ENCODE measurements at places on chromosomes 11 and 22.

GRCh38 chr11:125281831-125282595 lies 117.5 kb downstream of the PKNOX2 start:
- DNase-seq = no peak

GRCh38 chr11:56906683-56907148 lies 82.0 kb upstream of the OR5AK2 start:
- DNase-seq = no peak

DNA sequence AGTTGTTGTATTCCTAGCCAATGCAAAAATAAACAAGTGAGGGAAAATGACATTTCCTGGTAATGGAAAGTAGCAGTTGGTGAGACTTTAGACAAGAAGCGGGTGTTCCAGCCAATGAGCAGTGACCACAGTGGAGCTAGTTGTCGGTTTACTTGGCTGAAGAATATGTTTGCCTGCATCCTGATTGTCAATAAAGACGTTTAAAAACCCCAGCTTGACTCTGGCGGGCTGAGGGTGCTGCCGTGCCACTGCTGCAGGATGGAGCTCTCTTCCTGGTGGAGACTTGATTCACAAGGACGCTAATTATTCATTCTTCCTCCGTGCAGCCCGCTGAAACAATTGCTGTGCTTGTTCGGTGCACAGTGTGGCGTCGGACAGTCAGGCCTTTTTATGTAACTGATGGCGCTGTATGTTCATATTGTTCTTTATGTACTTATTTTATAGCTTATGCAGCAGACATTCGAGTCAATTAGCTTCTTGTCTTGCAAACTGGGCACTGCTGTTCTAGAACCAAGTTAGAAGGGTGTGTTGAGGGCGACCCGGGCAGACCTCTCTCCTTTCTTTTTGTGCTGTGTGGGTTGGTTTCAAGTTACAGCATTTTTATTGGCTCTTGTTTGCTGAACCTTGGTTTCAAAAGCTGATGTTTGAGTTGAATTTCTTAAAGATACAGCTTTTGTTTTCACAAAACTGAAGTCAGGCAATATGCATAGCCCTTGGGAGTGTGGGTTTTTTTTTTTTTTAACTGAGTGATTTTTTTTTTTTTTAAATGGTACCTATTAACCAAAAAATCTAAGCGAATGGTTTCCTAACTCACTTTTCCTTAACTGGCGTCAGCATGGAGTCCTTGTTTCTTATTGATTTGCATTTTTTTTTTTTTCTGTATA lies 153.9 kb downstream of the TEAD1 start:
- peak; percentile 69 for DNase-seq

GRCh38 chr22:46812034-46812605 lies 49.7 kb downstream of the TBC1D22A start:
- no peak for DNase-seq

DNA sequence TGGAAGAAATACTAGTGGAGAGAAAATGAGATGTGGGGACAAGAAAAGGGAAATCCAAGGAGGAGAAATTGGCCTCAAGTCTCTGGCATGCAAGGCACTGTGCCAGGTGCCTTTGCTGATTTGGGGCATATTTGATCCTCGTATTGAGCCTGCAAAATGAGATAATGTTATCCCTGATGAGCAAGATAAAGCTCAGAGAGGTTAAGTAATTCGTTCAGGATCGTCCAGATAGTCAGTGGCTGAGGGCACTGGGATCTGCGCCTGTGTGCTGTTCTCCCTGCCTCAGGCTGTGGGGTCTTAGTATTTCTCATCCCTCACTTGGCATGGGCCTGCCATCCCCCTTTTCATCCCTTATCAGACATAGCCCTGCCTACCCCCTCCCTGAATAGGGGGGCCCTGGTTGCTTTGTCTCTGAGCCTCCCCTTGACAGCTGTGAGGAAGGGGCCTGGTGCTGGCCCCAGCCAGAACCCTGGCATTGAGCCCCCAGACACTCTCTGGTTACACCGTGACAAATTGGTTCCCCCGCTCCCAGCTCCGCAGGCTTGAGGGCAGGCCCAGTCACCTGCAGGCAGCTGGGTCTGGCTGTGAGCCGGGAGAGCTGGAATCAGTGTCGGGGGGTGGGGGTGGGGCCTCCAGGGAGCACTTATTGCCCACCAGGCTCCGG lies 85.7 kb downstream of the NECTIN1 start:
- DNase-seq = peak; percentile 63

GRCh38 chr11:35144806-35145205 lies 5.8 kb downstream of the CD44 start:
- DNase-seq = no peak

DNA sequence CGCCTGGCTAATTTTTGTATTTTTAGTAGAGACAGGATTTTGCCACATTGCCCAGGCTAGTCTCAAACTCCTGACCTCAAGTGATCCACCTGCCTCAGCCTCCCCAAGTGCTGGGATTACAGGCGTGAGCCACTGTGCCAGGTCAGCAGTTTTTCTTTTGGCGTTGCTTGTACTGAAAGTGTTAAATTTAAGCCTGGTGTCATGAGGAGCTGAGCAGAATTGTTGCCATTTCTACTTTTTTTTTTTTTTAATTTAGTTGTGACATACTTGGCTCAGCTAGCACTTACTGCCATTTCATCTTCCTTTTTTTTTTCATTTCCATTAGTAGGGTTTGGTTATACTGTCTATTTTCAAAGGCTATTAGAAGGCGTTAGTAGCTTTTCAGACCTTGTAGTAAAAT lies 10.7 kb downstream of the TAB1 start:
- DNase-seq = no peak

GRCh38 chr11:117604336-117604995 lies 192.6 kb downstream of the DSCAML1 start:
- DNase-seq = peak; percentile 26

DNA sequence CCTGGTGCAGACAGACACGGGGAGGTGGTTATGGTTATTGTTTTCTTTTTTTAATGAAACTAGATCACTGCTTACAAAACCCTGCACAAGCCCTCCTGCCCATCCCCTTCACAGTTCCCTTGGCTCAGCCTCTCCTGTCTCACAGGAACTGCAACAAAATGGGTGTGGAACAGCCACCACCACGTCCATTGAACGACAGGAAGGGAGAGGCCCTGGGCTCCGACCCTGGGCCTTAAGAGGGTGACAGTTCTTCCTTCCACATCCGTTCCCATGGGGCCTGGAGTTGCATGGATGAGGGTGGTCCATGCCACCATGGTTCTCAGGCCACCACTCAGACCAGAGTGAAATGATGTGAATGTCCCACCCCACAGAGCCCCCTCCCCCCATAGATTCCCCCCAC lies 15.7 kb downstream of the PRPF19 start:
- DNase-seq = no peak

DNA sequence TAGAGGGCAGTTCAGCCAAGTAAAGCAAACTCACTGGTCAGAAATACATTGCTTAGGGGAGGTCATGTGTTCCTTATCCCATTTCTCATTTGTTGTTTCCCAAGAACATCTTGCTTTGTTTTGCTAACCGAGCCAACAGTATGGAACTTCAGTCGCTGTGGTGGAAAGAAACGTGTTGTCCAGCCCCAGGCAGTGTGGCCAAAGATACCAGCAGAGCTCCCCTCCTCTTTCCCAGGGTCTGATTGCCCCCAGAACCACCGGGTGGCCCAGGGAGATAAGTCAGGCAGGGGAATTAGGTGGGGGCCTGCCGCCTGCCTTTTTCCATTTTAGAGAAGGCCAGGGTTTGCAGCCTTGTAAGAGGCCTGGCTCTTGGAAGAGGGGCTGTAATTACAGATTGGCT lies 98.7 kb upstream of the CRYBB3 start:
- DNase-seq = no peak

DNA sequence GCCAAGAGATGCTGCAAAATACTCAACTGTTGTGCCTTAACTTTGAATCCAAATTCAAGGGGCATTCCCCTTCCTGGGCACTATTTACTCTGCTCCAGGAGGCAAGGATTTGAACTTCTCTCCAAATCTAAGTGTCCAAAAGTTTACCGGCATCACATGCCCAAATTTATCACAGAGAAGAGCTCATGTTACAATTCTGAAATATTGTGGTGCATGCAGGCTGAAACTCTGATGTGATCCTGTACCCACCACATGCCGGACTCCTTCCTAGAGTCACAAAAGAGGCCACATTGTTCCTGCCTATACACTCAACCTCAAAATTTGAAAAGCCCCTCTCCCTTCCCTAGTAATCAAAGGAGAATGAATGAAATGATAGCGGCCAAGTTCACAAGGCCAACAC lies 1.3 kb downstream of the TRAF6 start:
- no peak for DNase-seq

DNA sequence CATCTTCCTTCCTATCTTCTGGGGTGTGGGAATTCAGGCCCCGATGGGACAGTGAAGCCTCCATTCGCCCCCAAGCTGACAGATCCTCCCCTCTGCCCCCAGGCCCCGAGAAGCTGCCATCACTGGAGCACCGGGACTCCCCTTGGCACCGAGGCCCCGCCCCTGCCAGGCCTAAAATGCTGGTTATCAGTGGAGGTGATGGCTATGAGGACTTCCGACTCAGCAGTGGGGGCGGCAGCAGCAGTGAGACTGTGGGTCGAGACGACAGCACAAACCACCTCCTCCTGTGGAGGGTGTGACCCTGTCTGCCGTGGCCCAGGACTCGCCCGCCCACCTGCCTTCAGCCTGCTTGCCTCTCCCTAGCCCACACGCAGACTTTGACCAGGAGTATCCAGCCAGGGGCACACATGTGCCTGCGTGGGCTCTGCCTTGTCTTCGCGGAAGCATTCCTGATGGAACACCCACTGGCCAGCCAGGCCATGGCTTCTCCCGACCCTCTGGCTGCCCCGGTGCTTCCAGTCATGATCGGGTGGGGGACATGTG lies 8.6 kb upstream of the RELT start:
- DNase-seq = no peak

Measured in femur (tissue), 1 donor.